ENCODE measurements at places on chromosomes 4 and X.
A peak's percentile ranks its signal among the peaks of the same experiment; 100 is the strongest.

DNA sequence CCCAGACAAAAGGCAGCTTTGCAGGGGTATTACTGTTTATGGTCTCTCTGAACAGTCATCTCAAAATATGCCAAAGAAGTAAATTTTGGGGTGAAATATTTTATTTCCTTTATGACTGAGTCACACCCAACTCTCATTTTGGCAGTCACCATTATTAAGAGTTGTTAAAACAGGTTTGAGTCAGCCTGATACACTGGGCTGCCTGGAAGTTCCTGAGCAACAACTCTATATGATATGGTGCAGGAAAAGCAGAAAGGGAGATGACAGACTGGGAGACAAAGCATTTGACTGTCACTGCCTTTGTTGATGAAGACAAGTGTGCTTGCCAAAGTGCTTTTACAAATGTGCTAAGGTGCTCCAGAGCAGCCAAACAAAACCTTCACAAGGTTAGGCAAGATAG is 1263.5 kb downstream of the PCDH7 start:
- DNase-seq, result no peak

- peak; percentile 30 for DNase-seq
These were observed 29.2 kb downstream of the ARSJ start for GRCh38 chr4:113950207-113950606.

DNA sequence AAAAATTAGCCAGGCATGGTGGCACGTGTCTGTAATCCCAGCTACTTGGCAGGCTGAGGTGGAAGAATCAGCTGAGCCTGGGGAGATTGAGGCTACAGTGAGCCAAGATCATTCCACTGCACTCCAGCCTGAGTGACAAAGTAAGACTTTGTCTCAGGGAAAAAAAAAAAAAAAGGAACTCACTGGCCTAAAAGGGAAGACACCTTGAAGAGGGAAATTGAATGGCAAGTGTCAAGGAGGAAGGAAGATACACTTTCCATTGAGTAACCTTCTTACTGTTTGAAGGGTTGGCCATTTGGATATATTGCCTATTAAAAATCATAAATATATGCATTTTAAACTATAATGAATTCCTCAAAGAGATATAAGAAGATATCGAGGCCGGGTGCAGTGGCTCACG is 147.5 kb upstream of the FAM241A start:
- no peak for DNase-seq

DNA sequence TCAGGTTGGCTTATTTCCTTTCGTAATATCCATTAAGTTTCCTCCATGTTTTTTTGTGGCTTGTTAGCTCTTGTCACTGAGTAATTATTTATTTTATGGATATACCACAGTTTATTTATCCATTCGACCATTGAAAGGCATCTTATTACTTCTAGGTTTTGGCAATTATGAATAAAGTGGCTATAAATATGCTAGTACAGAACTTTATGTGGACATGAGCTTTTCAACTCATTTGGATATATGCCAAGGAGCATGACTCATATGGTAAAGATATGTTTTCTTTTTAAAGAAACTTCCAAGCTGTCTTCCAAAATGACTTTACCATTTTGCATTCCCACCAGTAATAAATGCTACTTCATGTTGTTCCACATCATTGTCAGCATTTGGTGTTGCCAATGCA is 803.6 kb downstream of the GLUD2 start:
- peak; percentile 7 for DNase-seq
